Fibroblast of upper back skin (primary cell): ENCODE measurements at places on chromosomes 1 and 21.
A peak's percentile ranks its signal among the peaks of the same experiment; 100 is the strongest.

GRCh38 chr1:223479718-223480425 lies 86.7 kb downstream of the CCDC185 start:
- peak; percentile 11 for DNase-seq

GRCh38 chr1:114691061-114691460 lies 4.3 kb downstream of the AMPD1 start:
- DNase-seq = peak; percentile 11

DNA sequence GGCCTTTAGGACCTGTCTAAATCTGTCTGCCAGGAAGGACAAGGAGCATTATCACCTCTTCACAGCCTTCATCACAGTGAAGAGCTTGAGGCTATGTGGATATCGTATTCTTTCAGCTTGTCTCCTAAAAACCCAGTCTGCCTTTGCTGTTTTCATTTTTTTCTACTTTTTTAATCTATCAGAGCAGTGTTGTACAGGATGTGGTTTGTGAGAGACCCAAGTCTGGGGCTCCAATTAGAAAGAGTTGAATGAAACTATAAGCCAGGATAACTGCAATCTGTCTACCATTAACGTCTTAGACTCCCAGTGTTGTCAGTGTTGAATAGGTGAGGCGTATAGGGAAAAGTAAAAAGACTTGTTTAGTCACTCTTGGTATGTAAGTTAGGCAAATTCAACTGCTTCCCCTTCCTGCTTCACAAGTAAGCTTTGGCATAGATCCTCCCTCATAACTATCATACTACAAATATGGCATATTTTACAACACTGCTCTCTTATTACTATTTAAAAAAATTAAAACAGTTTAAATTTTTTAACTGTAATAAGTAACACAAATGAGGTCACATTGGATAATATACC lies 1225.8 kb upstream of the PRMT6 start:
- no peak for DNase-seq

- DNase-seq = no peak
Observed at GRCh38 chr1:55117941-55118340, 78.6 kb downstream of the PCSK9 start.

DNA sequence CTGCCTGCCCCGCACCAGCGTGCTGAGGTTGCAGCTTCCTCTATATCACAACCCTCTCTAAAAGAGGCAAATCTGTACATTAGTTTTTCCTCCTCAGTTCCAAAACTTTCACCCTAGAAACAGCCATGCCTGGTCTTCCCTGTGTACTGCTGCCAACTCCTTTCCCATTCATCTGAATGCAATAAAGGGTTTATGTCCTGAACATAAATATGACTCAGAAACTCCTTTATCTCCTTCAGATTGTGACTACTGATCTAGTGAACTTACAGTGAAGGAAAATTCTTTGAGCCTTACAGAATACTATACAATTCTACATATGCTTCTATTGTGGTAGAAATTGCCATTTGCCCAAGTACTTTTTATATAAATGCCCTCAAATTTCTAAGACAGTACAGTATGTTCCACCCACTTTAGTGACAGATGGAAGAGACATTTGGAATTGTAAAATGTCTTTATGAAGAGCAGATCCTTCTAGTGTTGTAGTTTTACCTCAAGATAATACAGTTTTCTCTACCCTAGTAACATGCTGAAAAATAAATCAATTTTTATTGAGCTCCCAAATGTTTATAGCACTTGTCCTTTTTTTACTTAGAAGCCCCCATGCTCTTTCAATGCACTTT lies 345.1 kb upstream of the SNX7 start:
- DNase-seq = peak; percentile 84

DNA sequence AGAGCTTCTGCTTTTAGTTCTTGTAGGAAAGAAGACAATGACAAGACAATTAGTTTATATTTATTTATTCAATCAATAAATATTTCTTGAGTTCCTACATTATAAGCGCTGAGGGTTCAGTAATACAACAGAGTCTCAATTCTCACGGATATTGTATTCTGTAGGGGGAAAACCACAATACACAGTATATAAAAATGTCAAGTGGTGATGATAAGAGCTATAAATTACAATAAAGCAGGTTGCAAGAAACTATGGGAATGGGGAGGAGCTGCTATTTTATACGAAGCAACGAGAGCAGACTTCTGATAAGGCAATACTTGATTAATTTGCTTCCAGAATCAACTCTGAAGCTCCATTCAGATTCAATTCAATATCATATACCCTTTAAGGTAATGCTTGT lies 10.6 kb upstream of the XCL1 start:
- DNase-seq = no peak

DNA sequence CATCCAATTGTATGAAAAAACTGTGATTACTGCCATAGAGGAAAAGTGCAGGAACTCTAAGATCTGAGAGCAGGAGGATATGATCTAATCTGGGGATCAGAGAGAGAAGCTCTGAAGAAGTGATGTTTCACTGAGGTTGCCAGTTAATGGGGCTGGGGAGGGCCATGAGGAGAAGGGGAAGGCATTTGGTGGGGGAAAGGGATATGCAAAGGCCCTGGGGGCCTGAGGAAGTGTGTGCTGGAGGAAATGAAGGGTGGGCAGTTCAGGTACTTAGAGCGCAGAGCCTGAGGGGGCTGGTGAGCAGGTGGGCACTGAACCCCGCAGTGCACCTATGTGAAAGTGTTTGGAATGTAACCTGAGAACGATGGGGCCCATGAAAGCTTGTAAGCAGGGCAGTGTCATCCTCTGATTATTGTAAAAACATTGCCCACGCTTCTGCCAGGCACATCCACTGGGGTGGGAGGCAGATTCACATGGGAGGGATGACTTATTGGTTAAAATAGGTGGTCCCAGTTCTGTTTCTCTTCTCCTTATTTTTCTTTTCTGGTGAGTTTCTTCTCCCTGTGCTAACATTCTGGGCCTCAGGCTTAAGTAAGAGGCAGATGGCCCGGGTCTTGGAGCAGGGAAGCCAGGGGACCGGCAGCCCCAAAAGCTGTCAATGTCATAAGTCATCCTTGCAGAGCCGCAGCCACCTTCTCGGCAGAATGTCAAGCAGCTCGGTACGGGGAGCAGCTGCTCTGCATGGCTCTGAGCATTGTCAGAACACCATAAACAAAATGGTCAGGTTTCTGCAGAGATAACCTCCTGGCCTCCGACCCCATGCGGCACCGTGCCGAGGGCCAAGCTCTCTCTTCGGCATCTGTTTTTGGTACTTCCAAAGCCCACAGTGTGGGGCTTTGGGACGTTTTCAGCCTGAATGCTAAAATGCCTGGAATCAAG lies 492.0 kb upstream of the VAMP3 start:
- DNase-seq = no peak

DNA sequence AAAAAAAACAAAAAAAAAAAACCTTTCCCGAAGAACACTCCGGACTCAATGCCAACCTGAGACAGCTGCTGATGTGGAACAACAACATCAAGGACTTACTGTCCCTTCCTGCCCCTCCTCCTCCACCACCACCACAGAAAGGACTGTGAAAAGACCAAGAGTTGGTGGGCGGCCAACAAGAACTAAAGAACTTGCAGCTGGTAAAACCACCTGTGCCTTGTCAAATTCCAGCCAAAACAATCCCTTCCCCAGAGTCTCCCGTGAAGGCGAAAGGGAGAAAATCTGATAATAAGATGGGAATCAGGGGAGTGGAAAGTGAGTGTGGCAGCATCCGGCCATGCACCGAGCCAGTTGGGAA lies 88.9 kb downstream of the PROX1 start:
- no peak for DNase-seq

- DNase-seq = peak; percentile 65
Observed at GRCh38 chr1:33241866-33242265, 14.4 kb upstream of the ZNF362 start.

GRCh38 chr1:232951180-232951579 lies 769 bp downstream of the NTPCR start:
- no peak for DNase-seq

- DNase-seq = peak; percentile 38
Observed at GRCh38 chr1:220113136-220113695, 19.3 kb downstream of the IARS2 start.

DNA sequence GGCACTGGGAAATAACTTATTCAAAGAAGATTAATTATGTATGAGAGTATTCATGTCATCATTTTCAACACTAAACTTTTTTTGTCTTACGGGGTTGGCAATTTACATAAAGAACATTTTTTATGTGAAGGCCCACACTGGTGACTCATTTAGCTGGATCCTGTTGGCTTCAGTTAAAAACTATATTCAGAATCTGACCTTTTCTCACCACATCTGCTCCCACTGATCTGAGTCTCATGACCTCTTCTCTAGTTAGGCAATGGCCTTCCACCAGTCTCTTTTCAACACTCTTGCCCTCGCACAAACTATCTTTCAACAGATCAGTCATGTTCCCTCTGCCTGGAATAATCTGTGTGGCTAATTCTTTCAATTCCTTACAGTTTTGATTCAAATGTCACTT lies 53.4 kb downstream of the TMPRSS15 start:
- peak; percentile 75 for DNase-seq
